ENCODE measurements at places on chromosomes 5 and 9.

- H3K36me3 ChIP-seq, result no peaks in the 10 kb centered on the region
- no peaks in the 10 kb centered on the region for H3K27me3 ChIP-seq
- DNase-seq, result no peak
Observed at GRCh38 chr9:105291422-105291859, 47.0 kb downstream of the SLC44A1 start.

DNA sequence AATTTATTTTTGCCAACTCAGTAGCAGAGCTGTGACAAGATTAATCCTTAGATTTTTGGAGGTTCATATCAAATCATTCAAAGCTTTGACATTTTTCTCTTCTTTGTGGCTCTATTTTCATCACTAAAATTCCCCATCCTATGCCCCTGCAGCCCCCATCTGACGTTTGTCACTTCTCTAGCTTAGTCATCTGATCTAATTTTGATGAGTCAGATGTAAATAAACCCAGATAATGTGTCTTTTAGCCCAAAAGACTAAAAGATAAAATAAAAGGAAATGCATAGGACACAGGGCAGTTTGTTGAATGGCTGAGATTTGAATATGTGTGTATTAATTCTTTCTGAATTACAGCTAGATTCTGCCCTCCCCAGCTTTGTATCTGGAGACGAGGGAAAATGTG lies 897 bp upstream of the HSPB3 start:
- H3K4me1 ChIP-seq, result no peaks in the 10 kb centered on the region
- no peaks in the 10 kb centered on the region for H3K36me3 ChIP-seq
- H3K27me3 ChIP-seq, result peaks cover 19% of the 10 kb centered on the region
- DNase-seq, result no peak
- no peak overlapping the region for H3K27ac ChIP-seq
- no peak overlapping the region for H3K4me3 ChIP-seq

DNA sequence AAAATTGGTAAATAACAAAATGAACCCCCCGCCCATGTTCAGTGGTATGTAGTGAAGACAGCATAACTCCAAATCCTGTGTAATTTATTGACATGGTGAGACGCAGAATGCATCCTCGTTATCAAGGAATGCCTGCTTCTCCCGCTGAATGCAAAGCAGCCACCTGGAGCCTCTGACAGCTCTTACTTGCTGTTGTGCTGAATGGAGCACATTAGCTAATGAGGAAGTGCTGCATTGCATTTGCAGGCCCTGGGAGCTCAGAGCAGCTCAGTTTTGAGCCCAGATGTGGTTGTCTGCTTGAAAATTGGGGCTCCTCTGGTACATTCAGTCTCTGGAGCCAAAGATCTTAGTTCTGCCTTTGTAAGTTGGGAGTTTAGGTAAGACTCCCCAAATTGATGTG lies 28.9 kb downstream of the PLAC8L1 start:
- H3K27me3 ChIP-seq, result peaks cover 13% of the 10 kb centered on the region
- H3K4me1 ChIP-seq, result peaks cover 10% of the 10 kb centered on the region
- H3K4me3 ChIP-seq, result no peak overlapping the region

DNA sequence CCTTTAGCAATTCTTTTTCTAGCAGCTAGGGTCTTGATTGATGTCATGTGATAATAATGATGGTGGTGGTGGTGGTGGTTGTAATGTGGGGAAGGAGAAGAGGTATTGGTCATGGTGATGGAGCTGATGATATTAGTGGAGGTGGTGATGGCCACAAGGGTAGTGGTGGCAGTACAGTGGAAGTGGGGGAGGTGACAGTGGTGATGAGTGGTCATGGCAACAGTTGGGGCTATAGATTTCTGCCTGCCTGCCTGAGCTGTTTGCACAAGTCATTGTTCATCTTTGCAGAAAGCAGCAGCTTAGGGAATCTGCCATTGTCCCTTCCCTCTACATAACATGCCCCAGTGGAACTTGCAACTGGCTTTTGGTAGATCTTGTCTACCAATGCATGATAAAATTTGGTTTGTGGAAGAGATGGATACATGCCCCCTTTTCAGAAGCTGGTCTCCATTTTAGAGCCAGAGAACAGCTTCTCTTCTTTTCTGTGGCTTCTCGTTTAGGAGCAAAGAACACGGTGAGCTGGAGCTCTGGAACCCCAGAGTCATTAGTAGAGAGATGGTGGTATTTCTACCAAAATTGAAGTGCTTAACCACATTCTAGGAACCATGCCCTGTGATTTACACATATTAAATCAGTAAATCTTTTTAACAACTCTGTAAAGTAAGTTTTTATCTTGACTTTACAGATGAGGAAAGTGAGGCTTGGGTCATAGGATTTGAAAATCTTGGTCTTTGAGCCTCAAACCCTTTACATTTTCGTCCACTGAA lies 100.3 kb downstream of the AOPEP start:
- H3K27me3 ChIP-seq, result no peaks in the 10 kb centered on the region
- no peak for DNase-seq
- no peaks in the 10 kb centered on the region for H3K4me1 ChIP-seq
- peaks cover 33% of the 10 kb centered on the region for H3K36me3 ChIP-seq
- H3K27ac ChIP-seq, result no peak overlapping the region

- peaks cover 19% of the 10 kb centered on the region for H3K4me1 ChIP-seq
- DNase-seq, result no peak
- peaks cover 2% of the 10 kb centered on the region for H3K36me3 ChIP-seq
- no peak overlapping the region for H3K27ac ChIP-seq
- no peaks in the 10 kb centered on the region for H3K27me3 ChIP-seq
Observed at GRCh38 chr5:56659971-56660370, 155.4 kb upstream of the MAP3K1 start.

Data from activated B cell treated with CpG ODN at 0.5 μM for 24 hours (primary cell).